Stimulated activated CD8-positive, alpha-beta memory T cell treated with anti-CD3 and anti-CD28 coated beads, Interleukin-4, amount 100 ng/mL, for 1 hour (primary cell): ENCODE measurements at places on chromosomes 1 and 21.

- no peak for DNase-seq
Observed at GRCh38 chr1:24362396-24362795, 43.2 kb downstream of the GRHL3 start.

GRCh38 chr1:24235921-24236788 lies 49.1 kb upstream of the IFNLR1 start:
- DNase-seq = no peak

DNA sequence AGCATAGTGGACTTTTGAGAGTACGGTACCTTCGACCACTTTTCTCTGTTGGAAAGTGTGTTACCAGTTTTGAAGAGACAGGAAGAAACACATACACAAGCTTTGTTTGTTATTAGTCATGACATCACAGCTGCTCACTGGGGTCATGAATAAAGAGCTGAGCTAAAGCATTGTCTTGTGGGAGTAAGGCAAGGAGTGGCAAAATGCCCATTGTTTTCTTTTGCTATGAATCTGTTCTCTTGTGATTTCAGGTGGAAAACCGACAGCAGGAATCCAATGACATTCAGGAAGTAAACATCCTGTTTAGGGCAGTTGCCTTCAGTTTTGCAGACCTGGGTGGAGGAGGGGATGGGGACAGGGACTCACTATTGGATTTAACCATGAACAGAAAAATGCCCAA lies 66.2 kb downstream of the RGL1 start:
- no peak for DNase-seq

DNA sequence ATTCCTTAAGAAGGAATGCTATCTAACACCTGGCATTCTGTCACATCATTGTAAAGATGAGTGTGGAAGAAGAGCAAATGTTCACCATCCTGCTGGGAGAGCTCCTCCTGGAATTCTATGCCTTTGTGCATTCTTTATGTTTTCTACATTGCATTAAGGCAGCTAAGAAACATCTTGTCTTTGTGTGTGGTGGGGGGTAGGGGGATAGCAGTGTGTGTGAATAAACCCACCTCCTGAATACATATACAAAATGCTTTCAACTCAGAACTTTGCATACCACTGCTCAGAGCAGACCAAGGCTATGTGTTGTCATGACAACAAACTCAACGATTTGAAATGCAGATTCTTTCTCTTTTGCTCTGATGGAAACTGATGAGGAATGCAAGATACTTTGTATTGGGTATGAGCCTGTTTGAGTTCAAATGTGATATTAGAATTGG lies 193.6 kb upstream of the KAZN start:
- no peak for DNase-seq

GRCh38 chr1:57615956-57616355 lies 192.1 kb upstream of the DAB1 start:
- no peak for DNase-seq

DNA sequence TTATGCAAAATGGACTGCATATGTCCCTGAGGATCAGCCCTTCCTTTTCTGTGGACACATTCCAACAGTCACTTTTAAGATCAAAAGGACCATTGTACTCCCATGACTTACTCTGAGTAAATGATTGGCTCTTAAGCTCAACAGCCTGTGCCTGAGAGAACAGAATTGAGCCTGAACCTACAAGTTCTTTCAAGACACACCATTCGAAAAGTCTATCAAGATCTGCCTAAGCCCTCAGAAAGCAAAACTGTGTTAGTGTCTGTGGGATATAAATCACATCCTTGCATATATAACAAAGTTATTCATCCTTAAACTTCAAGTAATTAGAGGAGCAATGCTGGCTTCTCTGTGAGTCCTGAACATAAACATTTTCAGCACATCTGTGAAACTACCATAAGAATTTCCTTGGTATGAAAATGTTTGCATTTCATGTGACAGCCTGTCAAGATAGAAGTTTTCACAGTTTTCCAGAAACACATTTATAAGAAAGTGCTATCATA lies 41.6 kb downstream of the PCNX2 start:
- DNase-seq = no peak

DNA sequence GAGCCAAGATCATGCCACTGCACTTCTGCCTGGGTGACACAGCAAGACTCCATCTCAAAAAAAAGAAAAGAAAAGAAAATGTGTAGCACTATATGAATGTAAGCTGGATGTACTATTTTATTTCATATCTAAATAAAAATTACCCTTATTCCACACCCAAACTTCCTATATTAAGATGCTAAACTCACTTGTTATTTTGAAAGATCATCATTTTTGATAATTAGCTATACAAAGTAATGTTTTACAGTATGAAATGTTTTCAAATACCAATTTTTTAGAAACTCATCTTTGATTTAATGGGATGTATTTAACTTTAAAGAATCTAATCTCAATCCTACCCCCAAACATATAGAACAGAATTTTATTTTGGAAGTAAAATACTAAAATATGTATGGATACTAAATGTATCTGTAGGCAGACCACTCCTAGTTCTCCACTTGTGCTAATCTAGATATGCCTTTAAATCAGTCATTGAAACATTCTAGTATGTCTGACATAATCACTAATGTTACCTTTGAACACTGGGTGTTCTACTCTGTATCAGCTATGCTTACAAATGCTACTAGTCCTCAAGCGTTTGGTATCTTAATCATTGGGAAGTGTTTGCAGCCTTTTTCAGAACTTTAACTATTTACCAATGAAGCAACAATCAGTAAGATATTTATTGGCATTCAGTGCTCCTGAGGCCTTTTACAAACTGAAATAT lies 12.9 kb downstream of the MIER1 start:
- DNase-seq = no peak

GRCh38 chr1:109890115-109890953 lies 20.3 kb upstream of the CSF1 start:
- no peak for DNase-seq

DNA sequence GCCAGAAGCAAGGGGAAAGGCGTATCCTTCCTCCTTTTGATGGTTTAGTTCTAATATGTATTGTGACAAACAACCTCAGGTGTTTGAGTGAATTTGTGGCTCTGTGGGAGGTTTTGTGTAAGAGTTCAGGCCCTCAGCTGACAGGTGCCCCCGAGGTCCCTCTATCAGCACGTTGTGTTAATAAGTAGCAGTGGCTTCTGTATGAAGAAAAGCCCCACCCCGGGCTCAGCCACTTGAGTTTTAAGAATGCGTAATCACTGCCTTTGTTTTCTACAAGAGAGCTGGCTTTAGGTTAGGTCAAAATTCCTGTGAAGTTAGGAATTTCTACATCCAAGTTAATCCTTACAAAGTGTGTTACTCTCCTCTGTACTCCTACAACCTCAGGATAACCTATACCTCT lies 92.4 kb upstream of the PGBD5 start:
- no peak for DNase-seq

DNA sequence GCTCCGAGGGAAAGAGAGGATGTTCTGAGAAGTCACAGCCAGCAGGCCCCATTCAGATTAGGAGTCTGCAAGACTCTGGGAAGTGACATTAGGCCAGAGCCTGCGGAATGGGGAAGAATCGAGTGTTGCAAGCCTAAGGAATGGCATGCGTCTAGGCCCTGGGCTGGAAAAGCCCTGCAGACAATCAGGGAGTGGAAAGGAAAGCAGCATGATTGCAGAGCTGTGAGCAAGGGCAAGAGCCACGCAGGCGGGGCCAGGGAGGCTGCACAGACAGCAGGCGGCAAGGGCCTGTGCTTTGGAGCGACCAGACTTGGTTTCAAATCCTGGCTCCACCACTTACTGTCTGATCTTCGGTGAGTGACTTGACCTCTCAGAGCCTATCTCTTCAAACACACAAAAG lies 118.2 kb downstream of the RRAGC start:
- DNase-seq = no peak

GRCh38 chr1:156795787-156796186 lies 20.9 kb downstream of the SH2D2A start:
- DNase-seq = no peak

- no peak for DNase-seq
Observed at GRCh38 chr1:186050360-186050759, 316.2 kb downstream of the HMCN1 start.

- no peak for DNase-seq
Observed at GRCh38 chr1:85074365-85074964, 26.2 kb upstream of the MCOLN3 start.

DNA sequence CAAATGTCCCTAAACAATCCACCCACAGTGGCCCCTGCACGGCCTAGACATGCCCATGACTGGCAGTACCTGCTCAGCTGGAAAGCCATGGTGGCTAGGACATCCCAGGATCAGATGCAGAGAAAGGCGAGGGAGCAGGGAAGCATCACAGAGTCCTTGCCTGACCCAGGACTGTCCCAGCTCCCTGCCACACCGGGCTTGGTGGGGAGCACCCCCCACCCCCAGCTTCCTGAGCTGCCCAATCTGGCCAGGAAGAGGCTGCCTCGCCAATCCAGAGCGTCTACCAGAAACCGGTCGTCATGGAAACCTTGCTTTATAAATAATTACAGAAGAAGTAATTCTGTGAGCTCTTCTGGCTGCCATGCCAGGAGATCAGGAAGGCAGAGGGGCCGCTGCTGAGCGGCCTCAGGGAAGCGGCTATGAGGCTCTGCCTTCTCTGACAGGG lies 34.8 kb downstream of the ACOT7 start:
- DNase-seq = no peak

DNA sequence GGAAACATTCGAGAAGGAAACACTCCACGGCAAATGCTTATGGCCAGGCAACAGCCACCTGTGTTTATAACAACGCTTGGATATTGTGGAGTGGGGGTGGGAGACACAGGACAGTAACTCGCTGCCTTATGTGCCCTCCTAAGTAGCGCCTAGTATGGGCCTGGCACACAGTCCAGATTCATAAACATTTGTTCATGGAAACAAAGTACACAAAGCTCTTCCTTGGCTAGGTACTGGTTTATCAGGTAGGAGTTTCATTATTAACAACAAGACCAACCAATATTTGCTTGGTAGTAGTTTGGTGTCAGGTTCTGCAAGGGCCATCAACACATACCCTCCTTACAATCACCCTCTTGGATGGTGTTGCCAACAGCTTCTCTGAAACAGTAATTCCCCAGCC lies 23.4 kb downstream of the TMCO4 start:
- DNase-seq = no peak

- no peak for DNase-seq
Observed at GRCh38 chr1:162215902-162216301, 146.4 kb downstream of the NOS1AP start.

DNA sequence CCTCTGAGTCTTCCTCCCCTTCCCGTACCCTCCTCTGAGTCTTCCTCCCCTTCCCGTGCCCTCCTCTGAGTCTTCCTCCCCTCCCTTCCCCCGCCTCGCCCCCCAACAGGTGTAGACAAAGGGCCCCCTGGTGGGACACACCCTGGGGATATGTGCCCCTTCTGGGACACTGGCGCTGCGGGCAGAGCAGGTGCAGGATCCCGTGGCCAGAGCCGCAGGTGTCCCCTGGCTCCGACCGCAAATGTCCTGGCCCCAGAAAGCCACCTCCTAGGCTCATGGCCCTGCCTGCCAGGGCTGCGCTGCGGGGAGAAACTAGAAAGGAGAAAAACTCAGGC lies 51.5 kb upstream of the ARHGEF16 start:
- no peak for DNase-seq

DNA sequence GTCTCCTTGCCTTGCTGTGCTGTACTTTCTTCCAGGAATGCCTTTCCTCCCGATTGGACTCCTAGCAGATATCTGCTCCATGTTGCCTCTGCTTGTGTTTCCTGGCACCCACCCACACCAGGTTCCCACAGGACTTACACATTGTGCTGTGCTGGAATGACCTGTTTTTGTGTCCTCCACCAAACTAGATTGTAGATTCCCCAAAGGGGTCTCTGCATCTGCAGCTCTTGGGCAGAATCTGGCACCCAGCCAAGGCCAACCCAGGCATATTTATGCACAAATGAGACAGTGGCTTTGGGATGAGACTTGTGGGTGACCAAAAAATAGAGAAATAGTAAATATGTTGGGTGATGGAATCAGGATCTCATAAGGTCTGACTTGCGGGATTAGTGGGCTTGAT lies 278.2 kb downstream of the RRAGC start:
- no peak for DNase-seq

DNA sequence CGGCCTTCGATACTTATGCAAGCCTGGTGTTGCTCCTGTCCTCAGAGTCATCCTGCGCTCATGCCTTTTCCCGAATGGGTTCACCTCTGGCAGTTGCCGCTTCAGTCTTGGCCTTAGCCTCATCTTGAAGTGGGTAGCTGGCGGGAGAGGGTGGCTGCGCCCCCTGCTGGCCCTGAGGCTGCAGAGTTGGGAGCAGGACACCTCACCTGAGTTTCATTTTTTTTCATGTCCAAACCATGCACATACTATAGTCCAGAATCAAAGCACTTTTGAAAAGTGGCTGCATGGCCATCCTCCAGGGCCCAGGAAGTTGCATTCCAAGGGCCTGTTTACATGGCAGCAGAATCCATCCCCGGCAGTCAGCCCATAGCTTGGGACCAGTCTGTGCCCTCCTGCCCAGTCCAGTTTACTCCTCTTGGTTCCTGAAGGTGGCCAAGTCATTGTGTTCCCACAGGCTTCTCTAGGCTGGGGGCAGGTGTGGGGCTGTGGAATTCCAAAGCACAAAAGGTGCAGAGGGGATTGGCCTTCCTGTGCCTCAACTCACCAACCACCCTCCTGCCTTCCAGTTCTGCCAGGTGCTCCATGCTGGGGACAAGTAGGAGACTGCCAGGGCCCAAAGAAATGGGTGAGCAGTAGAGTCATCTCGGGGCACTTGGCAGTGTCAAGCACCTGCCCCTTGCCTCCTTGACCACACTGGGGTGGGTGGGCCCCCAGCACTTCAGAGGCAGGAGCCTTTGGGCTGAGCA lies 44.0 kb downstream of the YARS1 start:
- peak; percentile 42 for DNase-seq
